ENCODE measurements at places on chromosomes 16 and 17.

- no peak for DNase-seq
Observed at GRCh38 chr16:71249399-71249798, 18.9 kb upstream of the HYDIN start.

- DNase-seq: no peak
Observed at GRCh38 chr17:5500247-5500588, 13.9 kb downstream of the MIS12 start.

DNA sequence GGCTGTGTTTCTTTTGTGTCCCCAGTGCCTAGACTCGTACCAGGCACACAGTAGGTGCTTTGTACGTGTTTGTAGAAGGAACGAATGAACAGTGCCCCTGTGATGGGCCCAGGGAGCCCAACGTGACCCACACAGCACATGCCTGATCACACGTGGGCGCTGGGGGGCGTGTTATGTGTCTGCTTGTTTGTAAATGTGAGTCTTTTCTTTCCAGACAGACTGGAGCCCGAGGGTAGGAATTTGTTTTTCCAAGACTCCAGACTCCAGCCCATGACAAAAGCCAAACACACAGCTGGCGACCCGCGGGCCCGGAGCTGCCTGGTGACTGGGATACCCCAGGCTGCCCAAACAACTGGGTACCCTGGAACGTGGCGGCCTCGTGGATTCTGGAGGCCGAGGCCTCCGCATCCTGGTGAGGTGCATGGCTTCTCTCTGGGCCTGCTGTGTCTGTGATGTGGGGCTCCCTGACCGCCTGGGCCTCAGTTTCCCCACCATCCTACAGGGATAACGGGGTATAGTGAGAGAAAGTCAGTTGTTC lies 14.9 kb upstream of the CBFA2T3 start:
- no peak for DNase-seq

DNA sequence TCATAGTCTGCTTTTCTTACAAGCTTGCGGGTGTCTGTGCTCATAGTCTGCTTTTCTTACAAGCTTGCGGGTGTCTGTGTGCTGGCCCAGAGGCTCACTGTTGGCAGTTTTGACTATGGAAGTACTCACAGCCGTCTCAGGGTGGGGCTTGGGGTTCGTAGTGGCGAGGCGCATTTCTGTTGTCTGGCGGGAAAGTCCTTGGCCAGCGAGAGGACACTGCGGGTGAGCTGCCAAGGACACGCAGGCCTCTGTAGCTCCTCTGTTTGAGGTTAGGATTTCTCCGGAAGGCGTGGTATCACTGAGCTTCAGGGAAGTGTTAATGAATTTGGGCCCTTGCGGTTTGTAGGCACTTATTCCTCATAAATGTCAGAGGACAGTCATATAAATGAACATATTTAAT lies 13.5 kb downstream of the TBCD start:
- DNase-seq: no peak

DNA sequence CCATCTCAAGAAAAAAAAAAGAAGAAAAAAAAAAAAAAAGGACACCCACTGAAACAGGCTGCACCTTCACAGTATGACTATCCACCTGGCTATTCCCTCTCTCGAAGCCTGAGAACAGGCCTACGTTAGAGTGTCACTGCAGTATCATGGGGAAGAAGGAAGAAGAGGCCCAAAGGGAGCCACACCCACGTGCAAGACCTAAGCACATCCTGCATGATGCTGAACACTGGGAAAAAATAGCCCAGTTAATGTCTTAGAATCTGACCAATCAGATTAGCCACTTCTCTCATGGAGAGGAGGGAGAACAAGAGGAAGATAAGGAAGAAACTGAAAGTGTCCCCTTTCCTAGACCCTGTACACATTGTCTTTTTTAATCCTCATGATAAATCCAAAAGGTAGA lies 19.5 kb upstream of the MED13 start:
- no peak for DNase-seq

- DNase-seq: no peak
Observed at GRCh38 chr17:29054835-29055234, 11.9 kb downstream of the PIPOX start.

DNA sequence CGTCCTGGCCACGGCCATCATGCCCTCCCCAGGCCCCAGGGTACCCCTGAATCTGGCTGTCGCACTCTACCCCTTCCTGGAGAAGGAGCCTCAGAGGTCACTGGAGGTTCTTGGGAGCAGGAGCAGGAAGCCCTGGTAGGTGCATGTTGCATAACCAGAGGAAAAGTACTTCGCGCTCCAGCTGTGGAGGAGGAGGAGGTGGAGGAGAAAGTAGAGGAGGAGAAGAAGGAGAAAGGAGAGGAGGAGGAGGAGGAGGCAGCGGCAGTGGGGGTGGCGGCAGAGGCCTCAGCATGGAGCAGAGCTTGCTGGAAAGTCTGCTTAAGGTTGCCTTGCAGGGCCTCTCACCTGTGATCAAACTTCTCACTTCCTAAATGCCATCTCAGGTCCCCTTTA lies 61.8 kb downstream of the BAIAP2 start:
- no peak for DNase-seq

- no peak for DNase-seq
Observed at GRCh38 chr17:54793271-54793670, 107.4 kb upstream of the TOM1L1 start.

GRCh38 chr17:42214156-42214555 lies 19.9 kb upstream of the GHDC start:
- DNase-seq: no peak

DNA sequence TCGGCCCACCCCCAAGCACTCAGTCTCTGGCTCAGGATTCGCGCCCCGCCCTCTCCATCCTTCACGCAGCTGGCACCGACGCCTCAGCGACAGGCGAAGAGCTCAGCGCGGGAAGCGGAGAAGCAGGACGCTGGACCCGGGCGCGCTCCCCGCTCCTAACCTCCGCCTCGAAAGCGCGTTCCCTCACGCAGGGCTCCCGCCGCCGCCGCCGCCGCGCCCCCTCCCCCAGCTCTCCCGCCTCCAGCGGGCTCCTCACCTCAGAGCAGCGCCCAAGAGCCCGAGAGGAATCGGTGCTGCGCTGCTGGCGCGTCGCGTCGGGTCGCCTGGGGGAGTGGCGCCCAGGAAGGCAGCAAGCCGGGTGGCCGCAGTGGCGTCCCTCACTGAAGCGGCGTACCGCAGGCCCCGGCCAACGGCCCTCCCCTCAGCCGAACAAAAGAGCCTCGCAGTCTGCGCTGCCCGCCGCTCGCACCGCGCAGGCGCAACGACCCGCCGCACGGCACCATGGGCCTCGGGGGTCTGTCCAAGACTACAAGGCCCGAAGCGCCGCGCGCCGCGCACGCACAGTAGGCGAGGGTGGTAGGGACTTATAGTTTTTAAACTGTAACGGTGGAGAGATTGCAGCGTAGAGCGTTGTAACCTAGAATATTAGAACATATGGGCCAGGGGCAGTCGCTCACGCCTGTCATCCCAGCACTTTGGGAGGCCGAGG lies at the start of gene CBX1:
Gene CBX1 (minus strand): TSS at position 467 of the 709 bp plus-strand sequence. CDS start 24,474 bp downstream, outside the sequence.
- DNase-seq: peak; percentile 82

DNA sequence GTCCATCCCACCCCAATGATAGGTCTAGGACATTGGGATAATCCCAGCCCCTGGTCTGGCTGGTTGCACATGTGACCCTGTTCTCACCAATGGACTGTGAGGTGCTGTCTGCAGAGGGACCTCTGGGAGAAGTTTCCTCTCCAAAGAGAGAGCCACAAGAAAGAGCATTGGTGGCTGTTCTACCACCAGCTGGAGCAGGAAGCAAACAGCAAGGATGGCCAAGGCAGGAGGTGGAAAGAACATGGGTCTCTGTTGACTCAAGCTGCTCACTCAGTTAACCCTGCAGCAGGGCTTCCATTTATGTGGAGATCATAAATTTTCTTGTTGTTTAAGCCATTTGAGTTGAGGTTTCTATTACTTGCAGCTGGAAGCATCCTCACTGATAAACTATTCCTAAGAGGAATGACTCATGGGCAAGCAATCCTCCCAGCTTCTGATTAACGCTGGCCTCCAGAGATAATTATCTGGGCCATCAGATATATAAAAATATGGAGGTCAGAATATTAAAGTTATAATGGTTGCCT lies 52.6 kb downstream of the CYB5B start:
- DNase-seq: no peak

DNA sequence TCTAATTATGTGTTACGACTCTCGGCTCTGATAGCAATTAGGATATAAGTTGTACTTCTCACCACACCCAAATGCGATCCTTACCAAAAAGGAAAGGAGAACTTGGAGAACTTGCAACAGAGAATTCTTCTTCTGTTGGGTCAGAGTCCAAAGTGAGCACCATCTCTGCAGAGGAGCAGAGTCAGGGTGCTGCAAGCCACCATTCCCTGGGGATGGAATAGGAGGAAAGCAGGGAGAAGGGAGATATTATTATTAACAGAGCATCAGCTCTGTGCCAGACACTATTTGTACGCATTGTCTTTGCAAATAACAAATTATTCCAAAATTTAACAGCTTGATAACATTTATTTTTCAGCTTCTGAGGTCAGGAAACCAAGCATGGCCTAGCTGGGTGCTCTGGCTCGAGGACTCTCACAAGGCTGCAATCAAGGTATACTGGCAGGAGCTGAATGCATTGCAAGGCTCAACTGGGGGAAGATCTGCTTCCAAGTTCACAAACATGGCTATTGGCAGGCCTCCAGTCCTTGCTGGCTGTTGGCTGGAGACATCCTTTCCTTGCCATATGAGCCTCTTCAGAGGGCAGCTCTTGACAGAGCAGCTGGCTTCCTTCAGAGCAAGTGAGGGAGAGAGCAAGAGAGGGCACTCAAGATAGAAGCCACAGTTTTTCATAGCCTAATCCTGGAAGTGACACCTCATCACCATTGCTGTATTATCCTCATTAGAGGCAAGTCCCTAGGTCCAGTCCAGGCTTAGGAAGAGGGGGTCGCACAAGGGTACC lies 296.2 kb upstream of the CDH5 start:
- no peak for DNase-seq

DNA sequence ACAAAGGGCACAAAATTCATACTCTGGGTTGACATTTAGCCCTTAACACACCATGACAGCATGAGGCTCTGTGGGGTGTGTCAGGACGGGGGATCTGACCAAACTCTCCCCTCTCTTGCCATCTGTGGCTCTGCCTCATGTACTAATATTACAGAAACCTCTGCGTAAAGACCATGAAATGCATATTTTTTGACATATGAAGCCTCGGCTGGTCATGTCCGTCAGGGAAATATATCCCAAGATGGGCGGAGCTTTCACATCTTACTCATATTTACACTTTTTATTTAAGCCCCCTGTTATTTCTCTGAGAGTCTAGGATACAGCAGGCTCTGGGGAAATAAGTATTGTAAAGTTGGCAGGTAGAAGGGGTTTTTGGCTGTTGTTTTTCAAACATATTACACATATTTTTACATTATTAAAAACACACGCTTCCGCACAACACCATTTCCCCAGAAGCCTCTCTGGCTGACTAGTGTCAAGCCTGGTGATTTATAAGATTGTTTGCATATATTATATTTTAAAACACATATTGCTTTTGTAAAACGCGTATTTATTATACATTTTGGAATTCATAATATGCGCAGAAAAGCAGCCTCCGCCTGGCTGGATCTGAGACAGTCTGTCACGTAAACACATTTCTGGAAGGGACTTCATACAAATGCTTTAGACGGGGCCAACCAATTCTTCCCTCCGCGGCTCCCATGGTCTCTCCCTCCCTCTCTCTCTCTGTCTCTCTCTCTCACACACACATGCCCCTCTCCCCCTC lies 237.7 kb upstream of the ZFHX3 start:
- no peak for DNase-seq

Measured in central memory CD8-positive, alpha-beta T cell (primary cell).